GDM1 (cell line): ENCODE measurements at places on chromosomes 5 and 9.
A peak's percentile ranks its signal among the peaks of the same experiment; 100 is the strongest.

DNA sequence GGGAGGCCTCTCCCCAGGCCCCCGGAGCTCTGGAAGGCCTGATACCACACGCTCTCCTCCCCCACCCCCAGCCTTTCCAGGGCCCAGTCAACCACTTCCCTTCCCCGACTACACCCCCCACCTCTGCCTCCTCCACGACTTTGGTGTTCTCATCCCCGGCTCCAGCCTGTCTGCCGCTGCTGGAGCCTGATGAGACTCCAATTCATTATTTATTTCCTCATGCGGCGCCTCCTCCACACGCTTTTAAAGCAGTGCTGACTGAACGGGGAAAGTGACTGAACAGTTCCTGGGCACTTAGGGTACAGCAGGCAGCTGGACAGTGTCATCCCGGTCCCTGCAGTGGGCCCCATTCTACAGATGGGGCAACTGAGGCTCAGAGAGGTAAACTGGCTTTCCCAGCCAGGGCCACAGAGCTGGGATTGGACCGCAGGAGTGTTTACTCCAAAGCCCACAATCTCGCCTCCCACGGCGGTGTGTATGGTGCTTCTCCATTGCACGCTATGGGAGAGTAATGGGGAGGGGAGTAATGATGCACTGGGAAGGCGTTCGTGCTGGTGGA, 15.9 kb upstream of the RPL26L1 start:
- DNase-seq: peak; percentile 62

DNA sequence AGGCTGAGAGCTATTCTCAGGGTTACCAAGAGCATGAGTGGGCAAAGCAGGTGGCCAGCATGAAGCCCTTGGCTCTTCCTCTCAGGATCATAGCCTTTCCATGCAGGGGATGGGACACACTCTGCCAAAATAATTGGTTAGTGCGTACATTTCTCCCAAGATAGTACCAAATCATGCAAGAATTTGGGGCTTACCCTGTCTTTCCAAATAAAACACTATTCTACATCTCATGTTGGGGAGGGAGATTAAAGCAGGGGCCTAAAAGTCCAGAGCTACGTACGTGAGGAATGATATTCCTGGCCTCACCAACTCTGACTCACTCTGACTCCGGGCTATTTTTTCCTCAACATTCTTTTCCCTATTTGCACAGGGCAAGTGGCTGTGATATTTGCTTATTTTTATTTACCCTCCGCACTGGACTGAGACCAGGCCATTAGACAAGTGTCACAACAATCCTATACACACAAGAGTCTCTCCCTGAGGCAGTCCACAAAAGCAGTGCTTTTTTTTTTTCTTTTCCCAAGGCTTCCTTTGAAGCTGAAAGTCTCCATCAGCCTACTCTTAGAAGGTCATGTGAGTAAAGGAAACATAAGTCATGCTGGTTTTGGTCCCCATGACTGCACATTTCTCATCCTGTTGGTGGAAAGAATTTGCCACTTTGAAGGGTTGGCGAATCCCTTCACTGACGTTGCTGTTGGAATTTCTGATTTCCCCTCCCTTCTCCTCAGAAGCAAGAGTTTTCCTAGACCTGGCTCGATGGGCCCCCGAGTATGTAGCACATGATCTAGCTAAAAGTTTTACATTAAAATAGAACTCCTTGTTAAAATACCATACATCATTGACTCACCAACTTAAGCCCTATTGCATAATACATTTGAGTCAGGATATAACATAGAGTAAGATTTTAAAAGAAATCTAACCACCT, 40.0 kb downstream of the TMEM252 start:
- no peak for DNase-seq

DNA sequence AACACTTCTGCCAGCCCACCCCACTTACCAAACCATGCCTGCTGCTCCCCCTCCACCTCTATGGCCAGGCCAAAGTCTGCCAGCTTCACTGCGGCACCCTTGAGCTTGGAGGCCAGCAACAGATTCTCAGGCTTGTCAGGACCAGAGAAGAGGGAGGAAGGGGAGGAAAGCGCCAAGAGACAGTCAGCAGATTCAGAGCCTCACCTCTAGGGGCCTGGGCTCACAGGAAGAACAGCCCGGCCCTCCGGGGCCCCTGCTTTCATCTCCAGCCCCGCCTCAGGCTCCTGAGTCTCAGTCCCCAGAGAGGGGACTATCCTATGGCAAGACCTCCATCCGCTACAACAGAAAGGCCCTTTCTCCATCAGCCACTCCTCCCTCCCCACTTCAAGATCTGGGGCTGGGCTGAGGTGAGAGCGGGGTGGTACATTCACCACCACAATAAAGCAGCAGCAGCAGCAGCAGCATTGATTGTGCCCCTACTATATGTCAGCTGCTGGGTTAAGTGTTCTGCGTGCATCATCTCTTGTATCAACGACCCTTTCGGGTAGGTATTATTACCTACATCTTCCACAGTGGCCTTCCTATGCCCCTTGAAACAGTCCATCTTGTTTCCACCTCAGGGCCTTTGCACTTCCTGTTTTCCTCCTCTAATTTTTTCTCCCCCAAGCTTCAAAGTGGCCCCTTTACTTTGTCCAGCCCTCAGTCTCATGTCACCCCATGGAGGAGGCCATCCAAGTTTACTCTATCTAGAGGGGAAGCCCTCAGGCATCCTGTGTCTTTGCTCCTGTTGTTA, 36.0 kb downstream of the CAMK2A start:
- no peak for DNase-seq

DNA sequence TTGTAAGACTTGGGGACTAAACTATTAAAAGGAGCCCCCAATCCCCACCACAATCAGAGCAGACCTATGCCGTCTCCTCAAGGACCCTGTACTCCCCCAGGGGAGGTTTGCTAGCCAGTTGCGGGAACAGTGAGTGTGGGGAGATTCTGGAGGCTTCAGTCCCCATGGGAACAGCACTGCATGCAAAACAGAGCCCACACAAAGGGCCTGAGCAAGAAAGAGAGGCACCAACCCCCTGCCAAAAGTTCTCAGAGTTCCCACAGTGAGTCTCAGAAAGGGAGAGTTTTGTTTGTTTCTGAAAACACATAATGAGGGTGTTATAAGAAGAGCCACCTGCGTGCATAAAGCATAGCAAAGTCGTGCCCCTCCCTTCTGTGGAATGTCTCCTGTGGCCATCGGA, 56.6 kb downstream of the CFAP90 start:
- no peak for DNase-seq

DNA sequence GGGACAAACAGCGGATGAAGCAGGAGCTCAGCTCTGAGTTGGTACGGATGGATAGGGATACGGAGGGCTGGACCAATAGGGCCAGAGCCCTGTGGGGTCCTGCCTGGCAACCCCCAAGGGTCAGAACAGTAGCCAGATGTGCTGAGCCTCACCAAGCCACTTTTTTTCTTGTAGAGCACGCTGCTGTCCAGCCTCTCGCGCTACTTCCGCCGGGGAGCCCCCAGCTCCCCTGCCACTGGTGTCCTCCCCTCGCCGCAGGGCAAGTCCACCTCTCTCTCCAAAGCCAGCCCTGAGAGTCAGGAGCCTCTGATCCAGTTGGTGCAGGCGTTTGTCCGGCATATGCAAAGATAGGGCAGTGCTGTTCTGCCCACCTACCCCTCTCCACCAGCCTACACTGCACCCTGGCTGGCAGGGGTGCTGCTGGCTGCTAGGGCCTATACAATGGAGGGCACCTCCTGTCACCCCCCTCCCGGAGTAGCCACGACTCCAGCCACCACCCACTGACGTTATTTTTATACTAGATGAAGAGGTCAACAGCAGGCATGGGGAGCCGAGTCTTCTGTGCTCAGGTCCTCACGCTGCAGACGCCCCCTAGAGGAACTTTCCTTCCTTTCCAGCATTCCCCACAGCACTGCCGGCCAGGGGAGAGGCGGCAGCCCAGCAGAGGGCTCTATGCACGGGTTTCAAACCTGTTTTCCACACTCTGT, 21.6 kb downstream of the SH3GLB2 start:
- no peak for DNase-seq

DNA sequence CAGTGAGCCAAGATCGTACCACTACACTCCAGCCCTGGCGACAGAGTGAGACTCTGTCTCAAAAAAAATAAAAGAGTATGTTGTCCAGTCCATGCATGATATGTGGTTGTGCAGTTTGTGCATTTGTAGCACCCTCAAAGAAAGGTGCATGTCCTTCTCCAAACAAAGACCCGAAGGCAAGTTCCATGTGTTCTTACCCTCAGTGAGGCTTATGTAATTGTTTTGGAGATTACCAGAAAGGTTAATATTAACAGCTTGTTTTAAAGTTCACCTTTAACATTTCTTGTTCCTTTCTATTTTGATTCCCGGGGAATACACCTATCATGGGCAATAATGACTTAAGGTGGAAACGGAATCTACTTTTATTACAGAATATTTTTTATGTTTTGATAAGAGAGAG, 22.3 kb downstream of the KIAA1191 start:
- DNase-seq: no peak

GRCh38 chr5:147510885-147511284, 1.0 kb upstream of the DPYSL3 start:
- no peak for DNase-seq
